ENCODE measurements at places on chromosomes 11 and 22.
A peak's percentile ranks its signal among the peaks of the same experiment; 100 is the strongest.

GRCh38 chr11:45605051-45605450 lies 60.4 kb downstream of the CHST1 start:
- no peak for DNase-seq

DNA sequence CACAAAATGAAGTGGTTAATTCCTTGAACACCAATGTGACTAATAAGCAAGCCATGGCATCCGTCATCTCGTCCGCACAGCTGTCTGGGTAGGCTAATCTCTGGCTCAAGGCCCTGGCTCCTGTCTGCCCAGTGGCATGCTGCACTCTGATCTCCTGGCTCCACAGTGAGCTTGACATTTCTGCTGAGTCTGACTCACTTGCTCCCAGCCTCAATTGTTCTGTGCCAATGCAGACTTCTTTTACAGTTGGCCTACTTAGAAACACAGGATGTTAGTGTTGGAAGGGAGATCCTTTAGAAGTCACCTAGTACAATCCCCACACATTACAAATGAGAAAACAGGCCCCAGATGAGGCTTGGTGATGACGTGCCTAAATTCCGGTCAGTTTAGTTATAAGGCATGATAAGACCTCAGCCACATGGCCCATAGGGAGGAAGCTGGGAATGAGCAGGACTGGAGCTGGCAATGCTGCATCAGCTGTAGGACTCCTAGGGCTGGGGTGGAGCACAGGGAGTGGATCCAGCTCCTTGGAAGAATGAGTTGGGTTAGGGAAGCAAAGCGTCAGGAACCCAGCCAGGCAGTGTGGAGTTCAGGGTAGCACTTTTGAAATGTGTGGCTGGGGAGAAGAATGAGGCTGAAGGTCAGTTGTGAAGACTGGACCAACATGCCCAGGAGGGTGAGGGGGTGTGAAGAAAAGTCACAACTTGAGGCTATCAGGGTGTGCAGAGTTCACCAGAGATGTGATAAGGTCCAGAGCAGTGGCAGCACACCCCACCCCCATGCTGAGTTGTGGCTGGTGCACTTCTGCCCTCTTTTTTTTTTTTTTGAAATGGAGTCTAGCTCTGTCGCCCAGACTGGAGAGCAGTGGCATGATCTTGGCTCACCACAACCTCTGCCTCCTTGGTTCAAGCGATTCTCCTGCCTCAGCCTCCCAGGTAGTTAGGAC lies 70.2 kb upstream of the EED start:
- DNase-seq: peak; percentile 25

DNA sequence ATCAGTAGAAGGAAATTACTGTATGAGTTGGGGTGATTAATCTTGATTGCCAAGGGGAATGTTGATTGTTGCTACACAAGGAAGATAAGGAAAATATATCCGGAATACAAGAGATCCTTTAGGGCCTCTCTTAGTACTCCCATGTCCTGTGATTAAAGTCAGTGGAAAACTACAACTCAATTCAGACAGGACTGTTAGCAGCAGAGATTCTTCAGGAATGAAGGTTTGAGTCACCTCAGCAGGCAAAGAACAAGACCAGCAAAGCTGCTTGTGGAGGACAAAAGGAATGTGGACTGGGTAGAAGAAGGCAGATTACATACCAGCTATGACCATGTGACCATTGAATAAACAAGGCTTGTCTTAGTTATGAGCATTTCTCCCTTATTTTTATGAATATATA lies 478.2 kb downstream of the BUD13 start:
- DNase-seq: no peak

DNA sequence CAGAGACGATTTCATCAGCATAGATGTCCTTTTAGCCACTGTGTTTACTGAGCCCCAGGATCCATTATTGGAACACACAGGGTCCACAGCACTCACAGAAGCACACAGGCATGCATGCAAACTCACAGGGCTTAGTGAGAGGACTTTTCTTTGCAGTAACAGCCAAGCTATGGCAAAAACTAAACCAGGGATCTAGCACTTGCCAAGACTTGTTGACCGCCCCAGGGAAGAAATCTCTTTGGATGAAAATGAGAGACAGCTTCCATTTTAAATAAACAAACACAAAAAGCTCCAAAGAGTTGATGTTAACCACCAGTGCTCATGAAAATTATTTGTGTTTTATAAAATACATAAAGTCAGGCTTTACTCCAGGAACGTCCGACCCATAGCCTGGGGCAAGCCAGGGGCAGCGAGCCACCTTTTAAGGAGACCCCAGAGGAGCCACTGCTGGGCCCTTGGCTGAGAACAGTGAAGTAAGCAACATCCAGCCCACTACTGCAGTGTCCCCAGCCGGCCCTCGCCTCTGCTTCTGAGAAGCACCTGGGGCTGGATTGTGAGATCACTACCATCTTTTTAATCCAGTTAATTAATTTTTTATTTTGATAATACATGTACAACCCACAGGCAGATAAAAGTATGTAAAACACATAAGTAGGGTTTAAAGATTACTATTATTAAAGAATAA lies 22.0 kb upstream of the TFIP11 start:
- no peak for DNase-seq

DNA sequence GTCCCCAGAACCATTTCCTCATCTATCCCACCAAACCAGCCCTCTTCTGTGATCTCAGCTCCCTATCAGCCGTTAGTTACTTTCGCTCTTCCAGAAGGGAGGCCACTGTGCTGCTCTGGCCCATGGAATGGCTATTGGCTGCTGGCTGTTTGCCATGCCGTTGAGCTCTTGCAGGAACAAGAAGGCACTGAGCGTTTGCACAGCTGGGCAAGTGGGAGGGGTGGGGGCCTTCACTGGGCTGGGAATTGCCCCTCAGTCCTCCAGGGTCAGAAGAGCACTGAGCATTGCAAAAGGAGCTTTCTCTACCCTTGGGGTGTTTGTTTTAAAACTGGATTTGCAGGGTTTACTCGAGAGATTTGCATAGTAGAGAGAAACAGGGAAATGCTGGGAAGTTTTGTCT lies 129.0 kb upstream of the PARVA start:
- DNase-seq: no peak

DNA sequence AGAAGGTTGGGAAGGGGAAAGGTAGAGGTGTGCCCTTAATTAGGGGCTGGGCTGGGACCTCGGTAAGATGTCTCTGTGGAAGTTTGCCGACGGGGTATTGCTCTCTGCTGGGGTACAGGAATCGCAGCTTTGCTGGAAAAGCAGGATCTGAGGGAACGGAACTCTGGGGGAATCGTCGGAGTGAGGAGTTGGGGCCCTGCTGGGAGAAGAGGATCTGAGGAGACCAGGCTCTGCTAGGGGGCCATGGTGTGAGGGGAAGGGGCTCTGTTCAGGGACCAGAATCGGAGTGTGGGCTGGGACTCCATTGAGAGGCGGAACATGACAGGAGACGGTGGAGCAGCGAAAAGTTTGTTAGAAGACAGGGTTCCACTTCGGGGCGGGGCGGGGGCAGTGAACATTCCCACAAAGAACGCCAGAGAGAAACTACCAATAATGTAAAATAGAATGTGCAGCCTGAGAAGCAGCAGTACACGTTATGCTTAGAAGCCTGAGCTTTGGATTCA lies 456 bp downstream of the AAMDC start:
- no peak for DNase-seq

- no peak for DNase-seq
Measured at GRCh38 chr11:104464691-104465090, 300.7 kb upstream of the PDGFD start.

- DNase-seq: no peak
Measured at GRCh38 chr11:80136991-80137390, 696.2 kb upstream of the TENM4 start.

GRCh38 chr11:126403022-126403581 lies 47.6 kb downstream of the ST3GAL4 start:
- no peak for DNase-seq

DNA sequence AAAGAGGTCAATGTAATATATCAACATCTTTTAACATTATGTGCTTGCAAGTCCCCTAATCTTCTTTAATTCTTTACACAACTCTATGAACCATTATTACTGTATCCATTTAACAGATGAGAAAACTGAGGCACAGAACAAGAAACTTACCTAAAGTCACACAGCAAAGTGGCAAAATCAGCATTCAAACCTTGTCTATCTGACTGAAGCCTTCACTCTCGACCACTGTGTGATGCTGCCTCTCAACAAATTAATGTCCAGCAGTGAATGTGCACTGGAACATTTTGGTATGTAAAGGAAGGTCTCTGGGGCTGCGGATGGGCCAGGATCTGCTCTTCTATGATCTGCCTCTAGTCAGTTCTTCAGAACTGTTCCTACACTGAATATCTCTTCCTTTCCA lies 42.1 kb downstream of the PRCP start:
- DNase-seq: no peak

- no peak for DNase-seq
Measured at GRCh38 chr11:35515224-35515623, 10.2 kb downstream of the PAMR1 start.

- no peak for DNase-seq
Measured at GRCh38 chr11:93958991-93959390, 62.2 kb upstream of the HEPHL1 start.

- DNase-seq: no peak
Measured at GRCh38 chr11:122155765-122156527, 39.9 kb upstream of the BLID start.

DNA sequence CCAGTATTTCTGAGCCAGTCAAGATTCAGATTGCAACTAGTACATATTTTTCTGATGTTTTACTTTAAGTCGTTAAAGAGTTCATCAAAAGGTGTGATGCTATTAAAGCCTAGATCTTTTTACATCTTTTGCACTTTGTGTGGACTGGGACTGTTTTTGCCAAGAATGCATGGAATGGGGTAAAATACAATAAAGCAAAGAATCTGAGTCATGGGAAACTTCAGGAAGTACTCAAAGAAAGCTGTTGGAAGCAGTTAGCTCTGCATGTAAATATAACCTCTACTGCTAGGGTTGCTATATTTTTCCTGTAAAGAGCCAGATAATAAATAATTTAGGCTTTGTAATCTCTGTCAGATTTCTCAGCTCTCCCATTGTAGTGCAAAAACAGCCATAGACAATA lies 20.9 kb downstream of the ATXN10 start:
- no peak for DNase-seq

DNA sequence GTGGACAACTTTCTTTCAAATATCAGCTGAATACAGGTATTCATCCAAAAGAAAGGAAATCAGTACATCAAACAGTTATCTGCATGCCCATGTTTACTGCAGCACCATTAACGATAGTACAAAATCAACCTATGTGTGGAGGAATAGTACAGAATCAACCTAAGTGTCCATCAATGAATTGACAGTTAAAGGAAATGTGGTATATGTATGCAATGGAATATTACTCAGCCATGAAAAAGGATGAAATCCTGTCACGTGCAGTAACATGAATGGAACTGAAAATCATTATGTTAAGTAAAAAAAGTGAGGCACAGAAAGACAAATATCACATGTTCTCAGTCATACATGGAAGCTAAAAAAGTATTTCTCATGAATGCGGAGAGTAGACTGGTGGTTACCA lies 132.3 kb downstream of the MED15 start:
- no peak for DNase-seq

DNA sequence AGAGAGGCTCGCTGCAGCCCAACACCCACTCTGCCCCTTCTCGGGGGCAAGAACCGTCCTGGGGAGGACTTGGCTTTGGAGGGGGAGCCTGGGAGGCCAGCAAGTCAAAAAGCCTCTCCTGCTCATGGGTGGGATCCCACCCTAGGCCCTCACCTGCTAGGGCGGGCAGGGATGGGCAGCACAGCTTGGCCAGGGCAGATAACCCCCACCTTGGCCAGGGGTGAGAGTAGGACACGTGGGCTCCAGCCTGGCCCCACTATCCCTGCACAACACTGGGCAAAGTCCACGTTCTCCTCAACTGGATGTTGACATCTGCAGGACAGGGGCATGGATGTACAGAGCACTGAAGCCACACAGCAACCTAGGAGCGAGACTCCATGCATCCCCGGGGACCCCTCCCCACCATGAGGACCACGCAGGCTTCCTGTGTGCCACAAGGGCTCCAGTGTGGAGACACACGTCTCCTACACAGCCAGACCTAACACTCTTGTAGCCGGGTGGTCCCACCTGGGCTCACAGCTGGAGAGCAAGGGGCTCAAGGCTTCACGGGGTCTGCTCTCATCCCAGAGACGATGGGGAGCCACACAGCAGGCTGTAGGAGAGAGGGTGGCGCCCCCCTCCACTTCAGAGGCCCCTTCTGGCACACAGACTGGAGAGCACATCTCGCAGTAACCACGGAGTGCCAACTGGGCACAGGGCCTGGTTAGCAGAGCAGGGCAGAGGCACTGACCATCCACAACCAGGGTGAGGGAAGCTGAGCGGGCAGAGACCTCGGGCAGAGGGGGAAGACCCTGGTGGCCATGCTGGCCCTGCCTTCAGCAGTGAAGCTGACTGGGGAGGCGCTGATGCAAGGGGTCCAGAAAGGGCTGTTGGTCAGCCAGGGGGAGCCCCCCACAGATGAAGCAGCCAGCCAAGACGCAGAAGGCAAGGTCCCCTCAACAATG lies 171.1 kb downstream of the CRYBB2 start:
- no peak for DNase-seq

DNA sequence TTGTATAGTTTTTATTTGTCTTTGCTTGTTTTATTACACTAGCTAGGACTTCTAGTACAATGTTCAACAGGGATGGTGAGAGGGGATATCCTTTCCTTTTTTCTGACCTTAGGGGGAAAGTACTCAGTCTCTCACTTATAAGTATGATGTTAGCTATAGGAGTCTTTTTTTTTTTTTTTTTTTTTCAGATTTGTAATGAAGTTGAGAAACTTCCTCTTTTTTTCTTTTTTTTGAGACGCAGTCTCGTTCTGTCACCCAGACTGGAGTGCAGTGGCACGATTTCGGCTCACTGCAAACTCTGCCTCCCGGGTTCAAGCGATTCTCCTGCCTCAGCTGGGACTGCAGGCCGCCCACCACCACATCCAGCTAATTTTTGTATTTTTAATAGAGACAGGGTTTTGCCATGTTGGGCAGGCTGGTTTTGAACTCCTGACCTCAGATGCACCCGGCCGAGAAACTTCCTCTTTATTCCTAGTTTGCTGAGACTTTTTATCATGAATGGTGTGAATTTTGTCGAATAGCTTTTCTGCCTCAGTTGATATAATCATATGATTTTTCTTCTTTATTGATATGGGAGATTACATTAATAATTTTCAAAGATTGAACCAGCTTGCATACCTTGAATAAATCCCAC lies 10.9 kb downstream of the TRIM22 start:
- no peak for DNase-seq

DNA sequence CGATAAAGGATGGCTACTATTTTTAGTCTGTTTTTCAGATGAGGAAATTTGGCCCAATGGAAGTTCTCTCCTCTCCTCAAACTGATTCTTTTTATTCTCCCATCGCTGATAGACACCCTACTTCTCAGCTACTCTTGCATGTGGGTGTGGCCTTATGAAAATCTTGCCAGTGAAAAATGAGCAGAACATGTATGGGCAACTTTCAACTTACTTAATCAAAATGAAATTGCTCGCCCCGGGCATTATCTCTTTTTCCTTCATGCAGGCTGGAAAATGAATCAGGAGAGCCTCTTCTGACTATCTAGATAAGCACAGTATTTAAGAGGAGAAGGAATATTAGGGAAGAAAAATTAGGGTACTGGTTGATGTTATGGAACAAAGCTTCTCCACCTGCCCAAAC lies 2354.7 kb upstream of the RAG2 start:
- DNase-seq: no peak

GRCh38 chr11:9577556-9577955 lies 4.1 kb downstream of the WEE1 start:
- no peak for DNase-seq

GRCh38 chr11:64006398-64006797 lies 20.2 kb downstream of the OTUB1 start:
- DNase-seq: no peak

GRCh38 chr11:76047766-76048165 lies 158.5 kb downstream of the WNT11 start:
- DNase-seq: no peak

- no peak for DNase-seq
Measured at GRCh38 chr11:44987506-44987905, 36.8 kb upstream of the TP53I11 start.
